ENCODE measurements at places on chromosomes 1 and 21.

DNA sequence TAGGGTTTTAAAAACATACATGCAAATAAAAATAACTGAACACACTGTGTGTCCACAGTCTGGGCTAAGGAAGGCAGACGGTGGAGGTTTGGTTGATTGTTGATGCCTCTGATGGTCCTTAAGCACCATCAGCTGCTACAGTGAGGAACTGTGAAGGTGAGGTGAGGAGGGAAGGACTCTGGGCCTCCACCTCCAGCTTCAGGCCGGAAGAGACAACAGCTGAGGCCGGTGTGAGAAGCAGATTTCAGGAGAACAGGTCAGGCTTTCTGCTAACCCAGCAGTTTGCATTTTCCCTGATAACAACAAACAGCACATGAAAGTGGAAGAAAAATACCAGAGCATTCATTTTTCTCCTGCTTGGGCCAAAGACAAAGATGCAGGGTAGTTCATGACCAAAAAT, 189.9 kb upstream of the AJAP1 start:
- DNase-seq, result no peak

DNA sequence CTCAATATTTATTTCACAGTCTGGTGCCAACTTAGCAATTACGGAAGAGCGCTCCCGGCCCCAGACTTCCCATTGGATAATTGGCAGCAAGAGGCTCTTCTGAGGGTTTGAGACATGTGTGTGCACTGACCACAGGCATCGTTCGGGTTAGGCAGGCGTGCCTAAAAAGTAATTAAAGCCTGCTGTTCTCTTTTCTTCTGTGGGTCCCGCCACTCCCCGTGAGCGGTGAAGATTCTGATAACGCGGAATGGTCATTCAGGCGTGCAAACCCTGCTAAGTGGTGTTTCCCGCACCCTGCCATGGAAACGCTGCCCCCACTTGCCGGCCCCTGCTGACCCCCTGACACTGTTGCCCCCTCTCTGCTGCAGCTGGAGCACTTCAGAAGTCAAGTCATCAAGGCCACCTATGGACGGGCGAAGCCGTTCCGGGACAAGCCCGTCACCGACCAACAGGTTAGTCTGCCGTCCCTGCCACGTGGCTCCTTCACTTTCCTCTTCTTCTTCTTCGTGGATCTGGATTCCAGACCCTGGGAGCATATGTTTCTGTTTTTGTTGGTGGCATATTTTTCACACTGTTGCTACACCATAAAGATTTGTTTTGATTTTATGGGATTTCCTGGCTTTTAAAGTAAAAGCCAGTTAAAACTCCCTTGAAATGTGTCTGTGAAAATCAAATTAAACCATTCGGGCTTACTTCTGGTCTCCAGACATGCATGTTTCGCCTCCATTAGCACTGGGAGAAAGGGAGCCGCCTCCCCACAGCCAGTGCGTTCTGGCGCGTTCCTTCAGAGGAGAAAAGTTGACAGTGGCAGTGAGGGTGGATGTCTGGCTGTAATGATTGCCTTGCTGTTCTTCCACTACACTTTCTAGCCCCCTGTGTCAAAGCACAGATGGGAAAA, 79.9 kb downstream of the FHAD1 start:
- no peak for DNase-seq

DNA sequence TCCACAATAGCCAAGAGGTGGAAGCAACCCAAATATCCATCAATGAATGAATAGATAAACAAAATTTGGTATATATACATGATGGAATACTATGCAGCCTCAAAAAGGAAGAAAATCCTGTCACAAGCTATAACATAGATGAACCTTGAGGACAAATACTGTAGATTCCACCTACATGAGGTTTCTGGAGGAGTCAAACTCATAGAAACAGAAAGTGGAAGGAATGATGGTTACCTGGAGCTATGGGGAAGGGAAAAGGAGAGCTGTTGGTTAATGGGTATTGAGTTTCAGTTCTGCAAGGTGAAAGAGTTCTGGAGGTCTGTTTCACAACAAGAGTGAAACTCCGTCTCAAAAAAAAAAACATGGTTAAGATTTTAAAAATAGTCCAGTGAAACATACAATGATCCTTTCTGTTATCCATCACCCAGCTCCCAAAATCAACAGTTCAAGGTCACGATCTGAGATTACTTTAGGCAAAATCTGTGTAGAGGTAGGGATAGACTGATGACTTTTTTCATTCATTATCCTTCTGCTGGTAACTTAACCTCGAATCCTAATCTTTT, 80.8 kb upstream of the HNRNPU start:
- DNase-seq, result no peak

- DNase-seq, result no peak
These were observed 34.4 kb downstream of the KCNN3 start for GRCh38 chr1:154835531-154836324.

GRCh38 chr1:32464191-32464715, 619 bp upstream of the ZBTB8B start:
- no peak for DNase-seq

DNA sequence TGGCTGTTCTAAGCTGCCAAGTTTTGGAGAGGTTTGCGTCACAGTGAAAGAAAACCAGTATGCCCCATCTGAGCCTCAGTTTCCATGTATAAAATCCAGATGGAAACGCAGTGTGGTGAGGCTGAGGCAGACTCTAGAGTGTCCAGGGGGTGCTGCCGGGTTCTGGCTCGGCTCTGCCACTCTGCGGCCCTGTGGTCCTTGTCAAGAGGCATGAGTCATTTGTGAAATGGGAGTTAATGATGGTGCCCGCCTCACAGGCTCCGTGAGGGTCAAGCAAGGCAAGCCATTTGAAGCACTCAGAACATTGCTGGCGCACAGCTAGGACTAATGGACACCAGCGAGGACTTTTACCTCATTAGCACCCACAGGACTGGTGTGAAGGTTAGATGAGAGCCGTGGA, 214.3 kb downstream of the PTPRU start:
- no peak for DNase-seq

DNA sequence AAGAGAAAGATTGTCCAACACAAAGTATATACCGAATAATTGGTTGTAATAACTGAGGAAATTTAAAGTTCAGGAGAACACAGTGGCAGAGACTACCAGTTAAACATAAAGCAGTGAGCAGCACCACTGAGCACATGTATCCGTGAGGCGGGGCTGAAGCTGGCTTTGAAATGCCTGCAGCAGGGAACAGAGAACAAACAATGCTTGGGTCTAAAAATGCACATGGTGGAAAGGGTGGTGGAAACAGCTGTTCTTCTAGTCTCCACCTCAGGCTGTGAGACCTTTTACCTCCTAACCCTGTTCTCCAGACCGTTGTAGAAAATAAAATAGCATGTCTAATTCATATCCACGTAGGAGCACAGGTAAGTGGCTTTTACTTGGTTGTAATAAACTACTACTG, 7.7 kb upstream of the GNG4 start:
- DNase-seq, result no peak

GRCh38 chr1:235279694-235280093, 48.3 kb downstream of the ARID4B start:
- no peak for DNase-seq

- DNase-seq, result no peak
These were observed 48.6 kb downstream of the MDM4 start for GRCh38 chr1:204564835-204565234.

- no peak for DNase-seq
These were observed 12.4 kb downstream of the VANGL1 start for GRCh38 chr1:115654125-115654524.

All from left forelimb (tissue), 1 donor.